ENCODE measurements at places on chromosomes 2 and 18.

DNA sequence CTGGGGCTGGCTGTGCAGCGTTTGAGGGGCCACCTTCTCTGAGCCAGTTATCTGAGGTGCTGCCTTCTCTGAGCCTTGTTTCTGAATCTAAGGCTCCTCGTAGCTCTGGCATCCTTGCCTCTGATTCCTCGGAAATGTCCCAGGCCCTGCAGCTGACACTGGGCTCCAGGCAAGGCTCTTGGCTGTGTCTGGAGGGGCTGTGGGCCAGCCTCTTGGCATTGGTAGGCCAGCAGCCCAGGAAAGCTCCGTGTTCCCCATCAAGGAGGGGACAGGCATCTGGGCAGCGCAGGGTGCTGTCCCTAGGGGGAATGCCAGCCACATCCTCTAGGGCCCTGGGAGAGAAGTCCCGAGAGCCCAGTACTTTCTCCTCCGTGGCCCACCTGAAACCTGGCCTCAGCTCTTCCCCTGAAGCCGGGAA, 40.7 kb upstream of the TAF1B start:
- no peak for DNase-seq

DNA sequence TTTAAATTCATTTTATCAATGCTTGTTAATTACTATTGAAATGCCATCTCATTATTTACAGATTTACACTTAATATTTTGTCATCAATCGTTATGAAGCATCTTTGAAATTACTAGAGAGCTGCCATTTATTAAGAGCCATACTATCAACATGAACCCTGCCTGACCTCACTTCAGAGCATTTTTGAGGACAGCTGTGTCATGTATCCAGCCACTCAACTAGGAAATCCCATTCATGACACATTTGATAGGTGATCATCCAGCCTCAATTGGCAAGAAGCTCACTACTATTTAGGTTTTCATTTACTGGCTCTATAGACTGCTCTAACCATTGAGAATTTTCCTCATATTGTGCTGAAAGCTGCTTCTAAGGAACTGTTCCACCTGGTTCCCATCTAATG, 40.6 kb upstream of the TLK1 start:
- DNase-seq: no peak

- DNase-seq: no peak
Measured at GRCh38 chr18:61362511-61362910, 29.3 kb downstream of the CDH20 start.

GRCh38 chr18:44715842-44716241, 35.2 kb downstream of the SETBP1 start:
- DNase-seq: no peak

GRCh38 chr2:102005989-102006885, 14.5 kb downstream of the IL1R2 start:
- DNase-seq: no peak

- DNase-seq: no peak
Measured at GRCh38 chr18:54673936-54674335, 82.9 kb downstream of the DYNAP start.

- DNase-seq: no peak
Measured at GRCh38 chr2:49490710-49491109, 336.4 kb upstream of the FSHR start.

GRCh38 chr2:161725297-161725696, 101.1 kb downstream of the SLC4A10 start:
- DNase-seq: no peak

GRCh38 chr18:9069601-9070000, 32.9 kb upstream of the NDUFV2 start:
- no peak for DNase-seq

DNA sequence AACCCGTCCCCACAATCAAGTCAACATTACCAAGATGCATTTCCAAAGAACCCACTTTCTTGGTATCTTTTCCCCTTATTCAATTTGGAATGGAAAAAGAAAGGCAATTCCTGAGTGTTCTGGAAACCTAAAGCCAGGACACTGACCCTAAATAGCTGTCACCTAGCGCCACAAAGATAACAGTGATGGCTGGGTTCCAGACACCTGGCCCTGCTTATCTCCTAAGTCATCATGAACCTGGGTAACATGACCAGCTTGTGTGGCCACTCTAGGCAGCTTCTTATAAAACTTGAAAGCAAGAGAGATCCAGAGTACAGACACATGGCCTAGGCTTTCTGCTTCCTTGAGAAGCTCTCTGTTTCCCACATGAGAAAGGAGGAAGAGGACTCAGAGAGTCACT, 95.4 kb downstream of the BOD1L2 start:
- no peak for DNase-seq

- no peak for DNase-seq
Measured at GRCh38 chr2:191402966-191403565, 157.9 kb downstream of the MYO1B start.

GRCh38 chr2:182649316-182649715, 66.7 kb upstream of the DNAJC10 start:
- DNase-seq: no peak

DNA sequence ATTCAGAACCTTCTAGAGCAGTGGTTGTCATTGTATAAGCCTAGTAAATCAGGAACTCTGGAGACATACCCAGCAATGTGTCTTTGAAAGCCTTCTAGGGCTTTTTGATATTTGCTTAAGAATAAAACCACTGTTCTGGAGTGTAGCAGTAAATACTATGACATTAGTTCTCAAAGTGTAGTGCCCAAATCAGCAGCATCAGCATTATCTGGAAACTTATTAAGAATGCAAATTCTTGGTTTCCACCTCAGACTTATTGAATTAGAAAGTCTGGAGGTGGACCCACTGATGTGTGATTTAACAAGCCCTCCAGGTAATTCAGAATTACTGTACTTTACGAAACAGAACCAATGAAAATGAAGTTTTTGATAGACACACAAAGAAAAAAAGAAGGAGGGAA, 509.7 kb downstream of the SUCLG1 start:
- no peak for DNase-seq

DNA sequence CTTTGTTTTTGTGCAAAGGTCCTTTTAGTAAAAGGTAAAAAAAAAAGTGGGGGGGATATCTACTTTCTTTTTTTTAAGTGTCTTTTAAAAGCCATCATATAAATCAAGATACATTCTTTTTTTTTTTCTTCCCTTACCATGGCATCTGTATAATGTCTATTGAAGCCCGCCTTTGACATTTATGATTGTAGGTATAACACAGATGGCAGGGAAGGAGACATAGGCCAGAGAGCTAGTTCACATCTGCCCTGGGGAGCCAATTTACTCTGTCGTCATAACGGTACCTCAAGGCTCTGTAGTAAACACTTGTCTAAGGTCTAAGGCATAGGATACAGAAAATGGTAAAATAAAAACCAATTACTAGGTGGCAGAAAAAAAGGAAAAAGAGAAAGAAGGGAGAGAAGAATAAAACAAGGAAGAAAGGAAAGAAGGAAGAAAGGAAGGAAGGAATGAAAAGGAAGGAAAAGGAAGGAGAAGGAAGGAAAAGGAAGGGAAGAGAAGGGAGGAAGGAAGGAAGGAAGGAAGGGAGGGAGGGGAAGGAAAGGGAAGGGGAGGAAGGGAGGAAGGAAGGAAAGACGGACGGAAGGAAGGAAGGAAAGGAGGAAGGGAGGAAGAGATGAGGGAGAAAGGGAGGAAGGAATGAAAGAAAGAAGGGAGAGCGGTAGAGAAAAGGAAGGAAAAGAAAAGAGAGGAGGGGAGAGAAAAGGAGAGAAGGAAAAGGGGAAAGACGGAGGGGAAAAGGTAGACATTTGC, 343.5 kb downstream of the RBM43 start:
- DNase-seq: no peak

- DNase-seq: no peak
Measured at GRCh38 chr2:116692988-116693387, 1121.5 kb upstream of the DDX18 start.

DNA sequence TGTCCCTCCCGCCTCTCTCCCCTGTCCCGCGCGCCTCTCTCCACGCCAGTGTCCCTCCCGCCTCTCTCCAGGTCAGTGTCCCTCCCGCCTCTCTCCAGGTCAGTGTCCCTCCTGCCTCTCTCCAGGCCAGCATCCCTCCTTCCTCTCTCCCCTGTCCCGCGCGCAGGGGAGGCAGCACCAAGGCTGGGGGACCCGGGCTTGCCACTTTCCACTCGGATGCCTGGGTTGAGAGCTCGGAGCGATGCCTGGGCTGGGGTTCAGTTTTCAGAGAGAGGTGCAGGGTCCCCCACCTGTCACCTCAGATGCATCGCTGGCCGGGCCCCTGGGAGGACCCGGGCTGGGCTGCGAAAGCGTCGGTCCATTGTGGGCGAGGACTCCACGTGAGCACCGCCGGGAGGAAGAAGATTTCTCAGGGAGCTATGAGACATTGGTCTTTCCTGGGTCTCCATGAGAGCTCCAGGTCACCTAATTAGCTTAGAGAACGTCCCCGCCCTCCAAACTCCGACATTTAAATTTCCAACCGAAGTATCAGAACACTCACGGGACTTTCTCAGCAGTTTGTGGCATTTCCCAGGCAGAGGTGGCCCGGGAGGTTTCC, 2.1 kb downstream of the FBLN7 start:
- no peak for DNase-seq

- DNase-seq: peak; percentile 61
Measured at GRCh38 chr2:11024687-11025086, 113.0 kb downstream of the KCNF1 start.
